Activated CD4-positive, alpha-beta T cell treated with anti-CD3 and anti-CD28 coated beads, Interleukin-2, amount 50 U/mL, for 1 hour (primary cell): ENCODE measurements at places on chromosomes 12 and 14.
A peak's percentile ranks its signal among the peaks of the same experiment; 100 is the strongest.

DNA sequence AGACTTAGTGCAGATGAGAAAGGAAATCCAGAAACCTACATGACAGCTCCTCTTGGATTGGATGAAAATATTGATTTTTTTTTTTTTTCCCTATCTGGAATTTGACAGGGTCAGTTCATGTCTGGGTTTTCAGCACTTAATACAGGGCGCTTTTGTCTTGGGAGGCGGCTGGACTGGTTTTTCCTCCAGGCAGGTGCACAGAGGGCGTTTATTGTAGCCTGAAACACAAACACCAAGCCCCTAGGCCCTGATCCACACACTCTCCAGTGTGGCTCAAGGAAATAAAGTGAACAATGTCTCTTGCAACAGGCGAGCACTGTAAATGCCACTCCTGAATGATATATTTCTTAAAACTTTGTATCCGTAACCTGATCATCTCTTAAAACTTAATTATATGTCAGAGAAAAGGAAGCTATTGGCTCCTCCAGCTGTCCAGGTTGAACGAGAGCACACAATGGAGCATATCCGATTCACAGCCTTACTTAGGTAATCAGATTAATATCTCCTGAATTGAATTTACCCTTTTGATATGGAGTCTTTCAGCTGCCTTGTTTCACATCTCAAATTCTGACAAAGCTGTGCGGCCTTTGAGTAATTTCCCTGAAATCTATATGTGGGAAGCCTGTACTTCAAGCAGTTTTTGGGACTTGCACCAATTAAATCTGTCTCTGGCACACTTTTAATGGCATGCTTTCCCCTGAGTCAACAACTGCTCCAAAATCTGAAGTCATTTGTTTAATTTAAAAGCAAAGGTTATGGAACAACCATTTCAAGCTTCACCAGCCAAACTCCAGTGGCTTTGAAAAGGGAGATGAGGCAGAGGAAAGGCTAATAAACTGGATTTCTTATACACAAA lies 485.7 kb downstream of the ZFP36L1 start:
- DNase-seq: no peak

GRCh38 chr12:52794479-52795331 lies 1.2 kb downstream of the KRT3 start:
- no peak for DNase-seq

DNA sequence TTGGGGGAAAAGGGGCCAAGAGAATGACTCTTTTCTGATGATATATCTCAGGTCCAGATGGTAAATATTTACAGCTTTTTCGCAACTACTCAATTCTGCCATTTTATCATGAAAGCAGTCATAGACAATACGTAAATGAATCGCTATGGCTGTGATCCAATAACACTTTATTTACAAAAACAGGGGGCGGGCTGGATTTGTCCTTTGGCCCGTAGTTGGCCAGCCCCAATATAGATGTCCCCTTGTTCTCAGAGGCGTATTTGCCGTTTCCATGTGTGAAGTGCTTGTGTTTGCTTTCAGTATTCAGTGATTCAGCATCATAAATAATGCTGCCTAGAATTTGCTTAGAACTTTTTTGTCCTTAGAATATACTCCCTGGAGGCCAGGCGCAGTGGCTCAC lies 77.2 kb downstream of the CCDC92 start:
- DNase-seq: no peak

DNA sequence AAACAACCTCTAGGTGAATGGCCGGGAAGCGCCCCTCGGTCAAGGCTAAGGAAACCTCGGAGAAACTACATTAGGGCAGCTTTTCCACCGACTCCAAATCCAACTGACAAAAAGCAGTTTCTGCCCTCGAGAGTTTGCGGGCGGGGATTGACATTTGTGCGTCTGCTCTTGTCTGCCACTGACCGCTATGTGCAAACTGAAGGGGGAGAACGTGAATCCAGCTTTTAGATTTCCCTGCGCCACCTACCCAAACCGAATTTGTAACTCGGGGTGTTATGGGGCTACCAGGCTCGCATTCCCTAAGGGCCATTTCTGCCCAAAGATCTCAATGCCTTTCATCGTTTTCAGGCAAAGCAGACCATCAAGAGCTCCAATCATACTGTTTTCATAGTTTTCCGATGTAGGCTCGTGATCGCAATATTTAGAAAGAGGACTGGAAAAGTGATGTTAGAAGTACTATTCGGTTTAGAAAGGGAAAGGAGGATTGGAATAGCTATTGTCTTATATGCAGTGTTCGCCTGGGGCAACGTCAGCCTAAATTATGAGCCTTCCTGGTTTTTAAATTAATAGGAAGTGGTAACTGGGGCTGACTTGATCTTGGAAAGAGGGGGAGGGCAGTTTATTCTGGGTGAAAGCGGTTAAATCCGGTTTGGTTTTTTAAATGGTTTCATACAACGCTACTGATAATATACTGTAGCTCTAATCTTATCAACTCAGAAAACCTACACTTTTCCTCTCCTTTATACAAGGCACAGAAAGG lies 45.4 kb downstream of the BCAT1 start:
- DNase-seq: no peak

GRCh38 chr12:106205208-106206069 lies 42.4 kb downstream of the CKAP4 start:
- no peak for DNase-seq

DNA sequence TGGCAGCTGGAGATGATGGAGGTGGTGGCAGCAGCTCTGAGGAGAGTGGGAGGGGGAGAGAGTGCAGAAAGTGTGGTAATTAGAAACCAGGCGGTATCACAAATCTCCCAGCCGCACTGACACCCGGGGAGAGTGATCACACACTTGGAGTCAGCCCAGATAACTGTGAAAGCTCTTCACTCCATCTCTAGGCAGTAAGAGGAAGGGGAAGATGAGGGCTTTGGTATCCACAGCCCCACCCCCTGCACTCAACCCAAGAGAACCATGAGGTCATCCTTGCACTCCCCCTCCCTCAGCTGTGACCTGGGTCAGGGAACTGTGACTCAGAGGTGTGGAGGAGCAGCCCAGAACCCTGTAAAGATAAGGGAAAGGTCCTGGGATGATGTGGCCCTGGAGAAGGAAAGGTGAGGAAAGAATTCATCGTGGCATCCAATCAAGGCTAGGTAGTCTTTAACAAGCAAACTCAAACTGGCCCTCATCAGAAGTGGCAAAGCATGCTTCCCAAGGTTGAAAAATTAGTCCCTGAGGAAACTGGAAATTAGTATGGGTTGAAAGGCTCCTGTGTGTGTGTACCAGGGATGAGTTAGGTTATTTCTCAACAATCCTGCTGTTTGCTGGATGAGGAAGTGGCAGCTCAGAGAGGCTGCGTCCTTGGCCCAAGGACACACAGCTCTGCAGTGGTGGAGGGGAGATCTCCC lies 111.0 kb upstream of the LHX5 start:
- DNase-seq: no peak

DNA sequence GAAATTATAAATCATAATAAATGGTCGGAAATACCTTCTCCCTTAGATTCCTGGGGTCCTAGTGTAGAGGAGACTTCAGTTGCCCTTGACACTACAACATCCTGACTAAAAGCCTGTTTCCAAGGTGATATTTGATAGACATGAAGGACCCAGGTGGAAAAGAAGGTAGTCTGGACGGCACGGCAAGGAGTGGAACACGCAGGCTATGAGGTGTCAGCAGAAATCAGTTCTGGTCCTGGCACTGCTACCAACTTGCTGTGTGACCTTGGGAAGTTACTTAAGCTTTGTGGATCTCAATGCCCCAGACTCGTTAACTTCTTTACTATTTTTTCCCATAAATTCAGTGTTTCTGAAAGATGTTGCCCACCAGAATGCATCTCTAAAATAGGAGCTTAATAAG lies 36.9 kb upstream of the BCL2L14 start:
- no peak for DNase-seq

DNA sequence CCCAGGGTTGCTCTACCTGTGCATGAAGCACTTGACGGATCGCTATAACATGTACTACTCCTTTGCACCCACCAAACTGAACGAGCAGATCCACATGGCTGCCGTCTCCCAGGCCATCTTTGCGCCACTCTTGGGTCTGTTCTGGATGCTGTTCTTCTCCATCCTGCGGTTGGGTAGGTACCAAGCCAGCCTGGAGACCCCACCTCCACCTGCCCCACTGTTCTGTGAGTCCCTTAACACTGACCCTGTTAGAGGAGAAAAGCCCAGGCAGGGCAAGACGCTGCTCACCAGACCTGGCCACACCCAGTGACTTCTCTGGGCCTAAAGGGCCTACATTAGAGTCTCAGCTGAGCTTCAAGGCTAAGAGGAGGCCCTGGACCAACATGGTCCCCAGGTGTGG lies 21.7 kb downstream of the NGB start:
- no peak for DNase-seq

- no peak for DNase-seq
These were observed 58.7 kb downstream of the LRRC74A start for GRCh38 chr14:76884853-76885276.

DNA sequence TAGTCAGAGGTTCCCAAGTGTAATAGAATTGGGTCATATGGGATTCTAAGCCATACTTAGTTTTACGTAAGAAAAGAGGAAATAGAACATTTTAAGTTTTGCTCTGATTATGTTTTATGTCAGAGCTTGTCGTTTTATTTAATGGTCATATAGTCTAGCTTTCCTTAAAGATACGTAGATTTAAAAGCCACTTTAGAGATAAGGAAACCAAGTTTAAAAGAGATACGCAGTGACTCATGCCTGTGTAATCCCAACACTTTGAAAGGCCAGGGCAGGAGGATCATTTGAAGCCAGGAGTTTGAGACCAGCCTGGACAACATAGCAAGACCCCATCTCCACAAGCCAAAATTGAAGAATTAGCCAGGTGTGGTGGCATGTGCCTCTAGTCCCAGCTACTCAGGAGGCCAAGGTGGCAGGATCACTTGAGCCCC lies 19.5 kb downstream of the MAPK1IP1L start:
- no peak for DNase-seq

- DNase-seq: no peak
These were observed 46.9 kb downstream of the GPR68 start for GRCh38 chr14:91197631-91198030.

GRCh38 chr12:107349839-107350238 lies 256.5 kb upstream of the CRY1 start:
- DNase-seq: no peak

GRCh38 chr12:68374307-68374982 lies 42.3 kb upstream of the MDM1 start:
- peak; percentile 39 for DNase-seq

- DNase-seq: no peak
These were observed 527.7 kb downstream of the SLC16A7 start for GRCh38 chr12:60123557-60123956.

DNA sequence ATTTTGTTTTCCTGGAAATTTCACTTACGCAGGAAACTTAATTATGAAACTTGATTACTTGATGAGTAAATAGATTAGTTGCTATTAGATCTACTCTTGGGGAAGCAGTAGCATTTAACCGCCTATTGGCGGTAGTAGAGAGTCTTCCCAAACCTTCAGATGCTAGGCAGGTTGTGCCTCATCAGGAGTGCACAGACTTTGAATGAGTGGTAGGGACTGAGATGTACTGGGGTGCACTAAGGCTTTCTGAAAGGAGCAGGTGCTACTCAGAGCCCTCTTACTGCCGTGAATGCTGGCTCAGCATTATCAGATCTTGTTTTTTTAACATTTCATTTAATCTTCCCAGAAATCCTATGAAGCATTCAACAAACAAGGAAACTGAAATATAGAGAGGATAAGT lies 7.7 kb downstream of the GATC start:
- no peak for DNase-seq

- no peak for DNase-seq
These were observed 9.9 kb upstream of the SRSF9 start for GRCh38 chr12:120479458-120479857.

- no peak for DNase-seq
These were observed 77.5 kb downstream of the COX16 start for GRCh38 chr14:70281939-70282338.

GRCh38 chr14:29370024-29370423 lies 557.6 kb downstream of the PRKD1 start:
- no peak for DNase-seq

- no peak for DNase-seq
These were observed 2.8 kb downstream of the GNS start for GRCh38 chr12:64756376-64756775.

DNA sequence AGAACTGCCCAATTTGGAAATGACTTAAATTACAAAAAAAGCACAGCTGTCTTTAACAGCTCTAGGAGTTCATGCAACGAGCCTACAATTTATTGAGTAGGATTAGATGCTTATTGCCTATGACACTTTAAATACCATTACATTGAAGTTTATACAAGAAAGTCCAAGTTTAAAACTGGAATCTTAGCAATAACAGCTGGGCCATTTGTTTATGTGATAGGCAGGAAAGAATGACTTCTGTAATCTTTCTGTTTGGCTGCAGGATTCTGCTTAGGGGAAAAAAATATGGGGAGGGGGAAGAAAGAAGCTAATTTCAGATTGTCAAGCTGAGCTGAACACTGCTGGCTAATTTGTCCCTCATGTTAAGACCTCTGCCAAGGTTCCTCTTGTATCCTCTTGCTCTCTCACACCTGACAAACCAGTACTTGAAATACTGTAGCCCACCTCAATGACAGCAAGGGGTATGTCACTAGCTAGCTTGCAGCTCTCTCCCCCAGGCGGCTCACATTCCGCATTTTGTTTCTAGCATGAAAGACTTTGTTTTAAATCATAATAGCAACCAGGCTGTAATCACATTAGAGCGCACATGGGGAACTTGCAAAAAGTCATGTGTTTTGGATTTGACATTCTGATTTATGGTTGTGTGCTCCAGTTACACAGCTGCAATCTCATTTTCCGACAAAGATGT lies 384.8 kb downstream of the BMP4 start:
- DNase-seq: no peak

- DNase-seq: no peak
These were observed 185.6 kb downstream of the EPS8 start for GRCh38 chr12:15603474-15604085.

DNA sequence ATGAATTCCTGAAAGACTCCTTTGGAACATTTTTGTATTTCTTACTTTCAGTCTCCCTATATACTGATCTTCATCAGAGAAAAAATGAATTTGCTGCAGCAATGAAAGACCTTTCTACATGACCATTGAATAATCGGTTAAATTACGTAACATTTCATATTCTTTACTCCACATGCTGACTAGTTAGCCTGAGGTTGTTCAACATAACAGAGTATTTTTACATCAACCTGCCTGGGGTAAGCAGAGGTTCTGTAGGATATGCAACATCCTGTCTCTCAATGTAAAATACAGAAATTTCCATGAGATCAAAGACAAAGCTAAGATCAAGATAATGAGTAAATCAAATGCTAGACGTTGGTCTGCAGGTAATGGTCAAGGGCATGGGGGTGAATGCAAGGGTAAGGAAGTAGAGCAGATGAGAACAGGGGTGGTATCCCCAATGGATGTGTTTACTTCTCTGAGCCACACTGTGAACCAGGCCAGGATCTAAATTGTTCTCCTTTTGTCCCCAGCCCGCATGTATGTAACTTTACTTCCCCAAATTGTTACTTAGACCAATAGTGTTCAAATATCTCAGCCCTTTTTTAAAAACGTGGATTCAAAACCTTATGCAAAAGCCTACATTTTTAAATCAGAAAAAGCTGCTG lies 45.4 kb downstream of the DUSP6 start:
- no peak for DNase-seq

GRCh38 chr12:43795716-43796280 lies 10.3 kb downstream of the TWF1 start:
- no peak for DNase-seq

GRCh38 chr12:63804746-63805145 lies 25.0 kb downstream of the RXYLT1 start:
- DNase-seq: no peak
